GM06990 (cell line): ENCODE measurements at places on chromosomes 12 and 14.

- no peak for DNase-seq
Measured at GRCh38 chr12:123966596-123966995, 6.0 kb downstream of the CCDC92 start.

DNA sequence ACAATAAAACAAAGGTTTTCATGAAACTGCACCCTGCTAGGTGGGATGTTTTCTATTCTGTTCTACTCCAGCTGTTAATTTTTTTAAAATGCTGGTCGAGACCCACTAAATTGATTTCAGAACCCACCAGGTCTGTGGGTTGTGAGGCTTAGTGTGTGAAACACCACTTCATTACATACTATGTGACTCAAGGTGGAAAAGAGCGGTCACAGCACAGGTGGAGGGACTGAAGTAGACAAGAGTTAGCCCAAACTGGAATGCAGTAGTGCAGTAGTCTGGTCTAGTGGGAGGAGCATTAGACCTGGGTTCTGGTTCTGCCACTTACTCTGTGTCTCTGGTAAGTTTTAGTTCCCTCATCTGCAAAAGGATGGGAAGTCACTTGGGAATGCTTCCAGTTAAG, 12.2 kb downstream of the DDX55 start:
- DNase-seq, result no peak

- no peak for DNase-seq
Measured at GRCh38 chr12:6272300-6273204, 37.9 kb upstream of the PLEKHG6 start.

- DNase-seq, result no peak
Measured at GRCh38 chr12:58988643-58989344, 68.5 kb upstream of the LRIG3 start.

DNA sequence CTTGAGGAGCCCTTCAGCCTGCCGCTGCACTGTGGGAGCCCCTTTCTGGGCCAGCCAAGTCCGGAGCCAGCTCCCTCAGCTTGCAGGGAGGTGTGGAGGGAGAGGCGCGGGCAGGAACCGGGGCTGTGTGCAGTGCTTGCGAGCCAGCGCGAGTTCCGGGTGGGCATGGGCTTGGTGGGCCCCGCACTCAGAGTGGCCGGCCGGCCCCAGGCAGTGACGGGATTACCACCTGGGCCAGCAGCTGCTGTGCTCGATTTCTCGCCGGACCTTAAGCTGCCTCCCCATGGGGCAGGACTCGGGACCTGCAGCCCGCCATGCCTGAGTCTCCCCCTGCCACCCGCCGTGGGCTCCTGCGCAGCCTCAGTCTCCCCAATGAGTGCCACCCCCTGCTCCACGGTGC, 116.9 kb downstream of the PAWR start:
- DNase-seq, result no peak

DNA sequence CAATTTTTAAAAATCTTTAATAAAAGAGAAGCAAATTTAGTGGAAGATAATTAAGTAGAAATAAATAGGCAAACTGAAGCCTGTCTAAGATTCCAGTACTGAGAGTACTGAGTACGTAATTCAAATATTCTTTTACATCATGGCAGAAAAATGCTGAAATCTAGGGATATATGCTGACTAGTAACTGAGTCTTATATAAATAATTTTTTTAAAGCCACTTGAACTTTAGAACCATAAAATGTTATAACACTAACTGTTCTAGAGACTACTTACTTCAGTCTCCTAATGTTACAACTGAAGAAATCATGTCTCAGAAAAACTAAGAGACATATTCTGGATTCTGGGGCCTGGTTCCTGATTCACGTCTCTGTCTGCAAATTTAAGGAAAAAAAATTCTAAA, 230.6 kb upstream of the PLEKHG7 start:
- DNase-seq, result no peak

DNA sequence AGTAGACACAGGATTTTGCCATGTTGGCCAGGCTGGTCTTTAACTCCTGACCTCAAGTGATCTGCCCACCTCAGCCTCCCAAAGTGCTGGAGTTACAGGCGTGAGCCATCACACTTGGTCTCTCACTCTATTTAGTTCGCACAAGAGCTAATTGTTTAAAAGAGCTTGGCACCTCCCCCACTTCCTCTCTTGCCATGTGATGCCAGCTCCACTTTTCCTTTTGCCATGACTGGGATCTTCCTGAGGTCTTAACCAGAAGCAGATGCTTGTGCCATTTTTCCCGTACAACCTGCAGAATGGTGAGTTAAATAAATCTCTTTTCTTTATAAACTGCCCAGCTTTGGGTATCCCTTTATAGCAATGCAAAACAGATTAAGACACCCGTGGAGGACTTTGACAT, 200.1 kb upstream of the FRMD6 start:
- DNase-seq, result no peak

- DNase-seq, result no peak
Measured at GRCh38 chr14:99896361-99896760, 103.1 kb downstream of the EML1 start.

GRCh38 chr14:42459171-42459685, 852.6 kb downstream of the LRFN5 start:
- no peak for DNase-seq

DNA sequence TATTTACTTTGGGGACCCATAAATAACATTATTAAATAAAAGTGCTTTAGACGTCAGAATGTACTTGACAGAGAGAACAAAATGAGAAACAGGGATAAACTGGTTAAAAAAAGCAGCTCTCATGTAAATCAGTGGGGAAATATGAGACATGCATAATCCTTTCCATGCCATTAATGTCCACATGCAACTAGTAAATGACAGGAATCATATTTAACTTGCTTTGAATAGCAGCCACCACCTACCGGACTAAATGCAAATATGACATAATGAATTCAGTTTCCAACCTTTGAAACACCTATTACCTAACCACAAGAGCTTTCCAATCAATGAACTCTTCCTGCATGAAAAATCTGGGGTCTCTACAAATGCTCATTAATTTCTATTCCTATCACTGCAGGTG, 19.6 kb downstream of the FGD6 start:
- DNase-seq, result no peak

GRCh38 chr12:71397433-71397954, 42.1 kb upstream of the LGR5 start:
- DNase-seq, result no peak
